ENCODE measurements at places on chromosomes 4 and X.

GRCh38 chrX:44299177-44299576, 44.3 kb downstream of the EFHC2 start:
- no peak for DNase-seq

DNA sequence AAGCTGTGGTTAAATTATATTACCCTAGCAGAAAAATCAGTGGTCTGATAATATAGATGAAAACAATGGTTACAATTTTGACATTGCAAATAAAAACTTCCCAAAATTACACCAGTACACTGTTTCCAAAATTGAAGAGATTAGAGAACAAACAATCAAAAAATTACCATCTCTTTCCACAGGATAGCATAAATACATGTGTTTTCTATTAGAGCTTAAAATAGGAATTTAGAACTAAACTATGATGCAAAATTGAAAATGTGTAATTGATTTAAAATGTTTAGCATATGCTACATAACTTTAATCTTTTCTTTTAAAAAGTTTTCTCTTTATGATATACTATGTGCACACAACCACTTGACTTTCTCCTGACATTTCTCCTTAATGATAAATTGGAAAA, 6.7 kb downstream of the EDNRA start:
- no peak for DNase-seq

DNA sequence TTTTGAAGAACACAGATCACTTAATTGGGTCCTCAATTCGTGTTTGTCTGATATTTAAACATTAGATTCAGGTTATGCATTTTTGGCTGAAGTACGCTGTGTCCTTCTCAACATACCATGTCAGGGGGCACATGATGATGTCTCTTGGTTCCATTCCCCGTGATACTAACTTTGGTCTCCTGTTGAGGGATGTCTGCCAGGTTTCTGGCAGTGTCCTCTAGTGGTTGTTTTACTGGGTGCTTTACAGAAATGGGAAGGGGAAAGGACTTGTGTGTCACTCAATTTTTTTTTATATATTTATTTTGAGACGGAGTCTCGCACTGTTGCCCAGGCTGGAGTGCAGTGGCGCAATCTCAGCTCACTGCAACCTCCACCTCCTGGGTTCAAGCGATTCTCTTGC, 58.2 kb downstream of the WWC2 start:
- no peak for DNase-seq

DNA sequence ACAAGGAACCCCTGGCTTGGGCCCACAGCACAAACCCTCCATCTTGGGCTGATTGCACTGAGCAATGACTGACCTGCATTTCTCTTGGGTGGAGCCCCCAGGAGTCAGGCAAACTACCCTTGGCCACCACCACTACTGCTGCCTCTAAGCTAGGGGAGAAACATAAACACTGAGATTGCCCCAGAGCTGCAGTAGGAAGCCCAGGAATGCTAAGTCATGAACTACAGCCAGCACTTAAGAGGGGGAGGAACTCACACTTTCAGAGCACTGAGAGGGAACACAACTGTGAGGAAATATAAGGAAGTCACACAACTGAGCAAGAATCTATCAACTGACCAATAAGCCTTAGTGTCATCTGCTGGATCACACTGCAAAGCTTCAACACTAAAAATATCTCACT, 111.6 kb upstream of the PPP3CA start:
- peak; percentile 6 for DNase-seq

DNA sequence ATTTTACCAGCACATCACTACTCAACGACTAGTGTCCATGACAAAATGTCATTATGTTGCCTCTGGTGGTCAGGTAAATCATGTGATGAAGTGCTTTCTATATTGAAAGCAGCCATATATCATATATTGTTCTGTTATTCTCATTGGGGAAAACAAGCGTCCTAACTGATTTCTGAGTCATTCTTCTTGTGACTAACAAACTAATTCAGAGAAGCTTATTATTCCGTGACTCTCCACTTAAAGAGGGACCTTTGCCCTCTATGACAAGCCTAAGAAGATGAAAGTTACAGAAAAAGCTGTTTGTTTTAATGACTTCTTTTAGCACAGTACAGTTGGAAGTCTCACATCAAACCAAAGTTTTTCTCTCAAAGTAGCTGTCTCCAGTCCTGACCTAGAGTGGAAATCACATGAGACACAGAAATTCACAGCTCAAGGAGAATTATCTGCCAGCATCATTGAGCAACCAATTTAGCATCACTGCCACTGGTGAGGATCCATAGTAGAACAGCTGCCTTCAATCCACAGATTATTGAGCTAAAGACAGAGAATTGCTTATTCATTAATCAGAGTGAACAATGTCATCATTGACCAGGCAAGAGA, 36.4 kb downstream of the ASB9 start:
- no peak for DNase-seq
